ENCODE measurements at places on chromosomes 13 and 19. TPM values are rescaled to one million over a fixed set of nuclear protein-coding genes. Genes with fewer than 3 reads are reported as not detected.
A peak's percentile ranks its signal among the peaks of the same experiment; 100 is the strongest.

- no peaks in the 10 kb centered on the region for H3K36me3 ChIP-seq
- no peaks in the 10 kb centered on the region for H3K27me3 ChIP-seq
- DNase-seq, result peak; percentile 22
These were observed 7.4 kb downstream of the SHFL start for GRCh38 chr19:10093295-10094186.

DNA sequence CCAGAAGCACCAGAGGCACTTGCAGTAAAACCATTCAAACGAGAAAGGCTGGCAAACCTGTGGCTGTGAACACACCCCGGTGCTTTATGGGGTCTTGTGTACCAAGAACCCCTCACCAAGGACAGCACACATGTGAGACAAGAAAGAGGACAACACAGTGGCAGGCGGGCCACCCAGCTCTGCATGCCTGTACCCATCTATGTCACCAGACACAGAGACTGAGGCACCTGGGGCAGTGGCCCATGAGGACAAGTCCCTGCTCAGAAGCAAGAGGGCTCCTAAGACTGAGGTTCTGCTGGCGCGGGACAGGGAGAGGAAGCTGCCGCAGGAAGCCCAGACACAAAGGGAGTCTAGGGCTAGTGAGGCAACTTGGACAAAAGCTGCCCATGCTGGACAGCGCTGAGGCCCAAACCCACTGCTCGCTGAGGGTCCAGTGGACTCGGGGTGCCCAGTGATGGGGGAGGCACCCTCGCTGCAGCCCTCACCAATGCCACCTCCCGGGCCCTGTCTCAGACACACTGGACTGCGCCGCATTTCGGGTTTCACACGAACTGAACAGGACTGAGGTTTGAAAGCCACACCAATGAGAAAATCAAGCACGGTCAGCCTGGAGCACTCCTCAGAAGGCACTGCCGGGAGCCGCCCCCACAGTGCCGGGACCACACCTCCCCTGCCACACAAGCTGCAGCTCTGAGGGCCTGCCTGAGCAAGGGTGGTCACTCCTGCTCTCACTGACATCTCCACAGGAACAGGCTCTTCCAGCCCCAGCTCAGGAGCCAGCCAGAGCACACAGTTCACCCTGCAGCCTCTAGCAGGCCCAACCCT, 232.7 kb downstream of the TUBA3C start:
- DNase-seq, result no peak
- H3K4me3 ChIP-seq, result no peak overlapping the region
- H3K4me1 ChIP-seq, result no peaks in the 10 kb centered on the region
- H3K27ac ChIP-seq, result no peak overlapping the region
- H3K27me3 ChIP-seq, result 0 out of 2 replicates have a peak, but pooled peaks cover 3% of the 10 kb centered on the region

DNA sequence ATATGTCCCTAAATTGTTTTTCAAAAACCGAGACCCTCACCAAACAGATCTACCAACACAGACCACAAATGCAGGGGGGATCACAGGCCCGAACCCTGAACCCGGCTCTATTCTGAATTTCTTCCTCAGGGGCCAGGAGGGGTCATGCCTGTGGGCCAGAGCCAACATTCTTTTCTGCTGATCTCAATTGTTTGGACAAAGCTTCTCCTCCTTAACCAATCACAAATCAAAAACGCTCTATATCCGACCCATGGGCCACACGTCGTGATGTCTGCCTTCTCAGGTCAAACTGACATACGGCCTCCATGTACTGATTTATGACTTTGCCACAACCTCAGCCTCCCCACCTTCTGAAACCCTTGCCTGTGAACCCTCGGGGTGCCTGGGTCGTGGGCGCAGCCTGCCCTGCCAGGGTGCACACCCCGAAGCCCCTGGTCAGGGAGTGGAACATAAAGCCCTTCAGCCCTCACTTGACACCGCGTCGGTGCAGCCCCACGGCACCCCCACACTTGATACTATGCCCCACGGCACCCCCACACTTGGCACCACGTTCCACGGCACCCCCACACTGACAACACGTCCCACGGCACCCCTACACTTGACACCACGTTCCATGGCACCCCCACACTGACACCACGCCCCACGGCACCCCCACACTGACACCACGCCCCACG, 58.4 kb upstream of the C13orf46 start:
- no peak for DNase-seq
- no peaks in the 10 kb centered on the region for H3K27me3 ChIP-seq
- no peaks in the 10 kb centered on the region for H3K4me1 ChIP-seq
- no peak overlapping the region for H3K27ac ChIP-seq
- H3K36me3 ChIP-seq, result no peaks in the 10 kb centered on the region
- H3K4me3 ChIP-seq, result no peak overlapping the region

- peaks cover 2% of the 10 kb centered on the region for H3K4me1 ChIP-seq
- H3K27me3 ChIP-seq, result peaks cover 17% of the 10 kb centered on the region
- peak; percentile 28 for DNase-seq
These were observed 204.7 kb downstream of the FGF14 start for GRCh38 chr13:102197193-102197592.

GRCh38 chr19:44566984-44567383, 37.5 kb upstream of the CEACAM20 start:
- H3K27me3 ChIP-seq, result peaks cover 30% of the 10 kb centered on the region
- no peaks in the 10 kb centered on the region for H3K4me1 ChIP-seq
- no peaks in the 10 kb centered on the region for H3K36me3 ChIP-seq

DNA sequence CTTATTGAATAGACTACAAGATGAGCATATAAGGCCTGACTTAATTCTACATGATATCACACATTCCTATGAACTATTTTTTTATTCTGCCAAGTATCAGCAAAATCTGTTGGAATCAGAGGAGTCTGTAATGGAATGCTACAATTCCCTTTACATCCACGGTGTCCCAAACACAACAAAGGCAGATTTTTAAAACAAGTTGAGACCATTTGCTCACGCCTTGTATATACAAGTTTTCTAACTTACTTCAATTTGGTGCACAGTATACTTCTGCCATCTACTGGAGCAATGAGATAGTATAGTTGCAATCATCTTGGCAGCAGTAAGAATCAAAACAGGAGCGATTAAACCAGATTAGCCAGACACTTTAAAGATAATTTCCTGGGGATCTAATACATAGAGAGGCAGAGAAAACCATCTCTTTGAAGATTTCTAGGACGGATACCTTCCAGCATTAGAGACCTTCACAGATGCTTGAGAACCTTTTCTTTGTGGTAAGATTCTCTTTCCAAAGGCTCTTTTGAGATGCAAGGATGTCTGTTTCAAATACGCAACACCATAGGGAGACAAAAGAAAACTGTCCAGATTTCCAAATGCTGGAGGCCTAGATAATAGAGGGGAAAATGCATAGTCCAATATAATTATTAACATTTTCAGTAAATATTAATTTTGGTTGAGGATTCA, 302.0 kb upstream of the MIR17HG start:
- H3K27me3 ChIP-seq, result no peaks in the 10 kb centered on the region
- H3K36me3 ChIP-seq, result no peaks in the 10 kb centered on the region
- no peaks in the 10 kb centered on the region for H3K4me1 ChIP-seq
- no peak overlapping the region for H3K27ac ChIP-seq
- peak; percentile 33 for DNase-seq

GRCh38 chr13:98327371-98328270, 150.6 kb upstream of the RNF113B start:
- H3K27me3 ChIP-seq, result no peaks in the 10 kb centered on the region
- no peaks in the 10 kb centered on the region for H3K36me3 ChIP-seq
- no peak overlapping the region for H3K27ac ChIP-seq

DNA sequence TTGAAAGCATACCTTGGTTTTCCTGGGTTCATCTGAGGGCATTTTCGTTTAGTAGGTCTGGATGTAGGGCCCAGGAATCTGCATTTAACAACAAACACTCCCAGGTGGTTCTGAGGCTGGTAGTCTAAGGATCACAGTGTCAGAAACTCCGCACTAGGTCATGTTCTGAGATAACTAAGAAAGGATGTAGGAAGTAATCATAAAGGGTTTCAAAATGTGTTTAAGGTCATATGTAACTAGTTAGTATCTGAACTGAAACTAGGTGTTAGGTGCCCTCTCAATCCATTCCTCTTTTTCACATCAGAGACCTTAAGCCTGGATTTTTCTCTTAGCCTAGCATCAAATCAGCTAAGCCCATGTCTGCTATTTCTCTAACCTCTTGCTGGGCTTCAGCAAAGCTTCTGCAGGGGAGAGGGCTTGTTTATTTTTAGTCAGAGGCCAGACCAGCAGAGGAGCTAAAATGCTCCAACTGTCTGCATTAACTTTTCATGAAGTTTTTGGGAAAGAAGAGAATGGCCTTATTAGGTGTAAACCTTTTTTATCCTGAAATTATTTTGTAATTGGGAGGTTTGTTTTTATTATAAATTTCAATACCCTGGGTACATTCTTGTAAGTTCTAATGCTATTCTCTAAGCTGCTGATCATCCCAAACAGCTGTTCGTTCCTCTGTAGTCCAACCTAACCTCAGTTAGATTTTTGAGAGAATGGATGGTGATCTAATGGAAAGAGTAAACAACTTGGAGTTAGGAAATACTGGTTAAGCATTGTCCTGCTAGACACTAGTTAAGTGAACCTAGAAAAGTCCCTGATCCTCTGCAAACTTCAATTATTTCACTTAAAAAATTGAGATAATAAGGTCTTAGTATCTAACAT, 262.8 kb upstream of the RFC3 start:
- no peaks in the 10 kb centered on the region for H3K4me1 ChIP-seq
- no peak overlapping the region for H3K4me3 ChIP-seq
- DNase-seq, result peak; percentile 21
- H3K27me3 ChIP-seq, result no peaks in the 10 kb centered on the region

DNA sequence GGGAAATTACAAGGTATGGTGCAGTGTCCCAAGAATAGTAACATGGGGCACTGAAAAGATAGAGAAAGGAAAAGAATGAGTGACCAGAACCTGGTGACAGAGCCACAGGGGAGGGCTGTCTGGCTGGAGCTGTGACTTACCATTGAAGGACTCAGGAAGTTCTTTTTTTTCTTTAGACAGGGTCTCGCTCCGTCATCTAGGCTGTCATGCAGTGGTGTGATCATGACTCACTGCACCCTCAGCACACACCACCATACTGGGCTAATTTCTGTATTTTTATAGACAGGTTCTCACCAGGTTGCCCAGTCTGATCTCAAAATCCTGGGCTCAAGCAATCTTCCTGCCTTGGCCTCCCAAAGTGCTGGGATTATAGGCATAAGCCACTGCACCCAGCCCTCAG, 8.8 kb upstream of the CPB2 start:
- no peak overlapping the region for H3K4me3 ChIP-seq
- no peaks in the 10 kb centered on the region for H3K36me3 ChIP-seq
- DNase-seq, result peak; percentile 33
- no peaks in the 10 kb centered on the region for H3K27me3 ChIP-seq
- no peak overlapping the region for H3K27ac ChIP-seq
- no peaks in the 10 kb centered on the region for H3K4me1 ChIP-seq

DNA sequence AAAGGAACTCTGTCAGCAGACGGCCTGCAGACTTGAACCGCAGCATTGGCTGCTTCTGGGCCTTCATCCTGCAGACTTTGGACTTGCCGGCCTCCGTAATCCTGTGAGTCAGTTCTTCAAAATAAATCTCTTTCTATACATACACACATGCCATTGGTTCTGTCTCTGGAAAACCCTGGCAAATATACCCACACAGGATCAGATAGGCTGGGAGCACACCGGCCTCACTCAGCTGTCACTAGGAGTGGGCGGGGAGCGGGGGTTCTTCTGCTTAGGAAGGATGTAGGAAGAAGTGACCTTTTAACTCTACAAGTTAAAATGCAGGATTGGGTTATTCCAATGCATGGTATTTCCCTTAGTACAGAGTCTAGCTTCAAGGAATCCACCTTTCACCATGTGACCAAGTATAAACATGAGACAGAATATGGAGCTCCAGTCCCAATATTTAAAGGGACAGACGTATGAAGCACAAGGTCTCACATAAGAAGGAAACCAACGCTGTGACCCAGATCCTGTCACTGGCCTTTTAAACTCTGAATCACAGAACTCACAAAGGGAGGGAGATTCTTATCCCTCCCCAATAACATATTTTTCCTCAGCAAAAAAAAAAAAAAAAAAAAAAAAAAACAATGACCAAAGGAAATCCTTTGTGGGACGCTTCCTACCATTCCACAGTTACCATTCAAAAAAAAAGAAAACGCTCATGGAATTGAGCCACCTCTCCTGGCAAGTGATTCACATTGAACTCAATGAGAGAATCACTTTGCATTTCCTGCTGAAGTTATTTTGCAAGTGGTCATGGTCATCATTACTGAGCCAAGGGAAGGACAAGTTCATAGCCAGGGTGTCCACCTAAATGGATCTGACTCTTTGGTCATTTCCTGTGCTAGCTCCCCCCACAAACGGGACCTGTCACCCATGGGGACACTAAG, 352.9 kb downstream of the FOXO1 start:
- DNase-seq, result no peak
- no peaks in the 10 kb centered on the region for H3K36me3 ChIP-seq
- H3K4me1 ChIP-seq, result no peaks in the 10 kb centered on the region
- H3K27me3 ChIP-seq, result no peaks in the 10 kb centered on the region
- H3K27ac ChIP-seq, result no peak overlapping the region

- H3K27me3 ChIP-seq, result peaks cover 15% of the 10 kb centered on the region
- no peak overlapping the region for H3K27ac ChIP-seq
- DNase-seq, result peak; percentile 41
- peak overlapping the region; percentile 66 for H3K4me3 ChIP-seq
- no peaks in the 10 kb centered on the region for H3K4me1 ChIP-seq
These were observed 569 bp upstream of the MCF2L start for GRCh38 chr13:112968380-112968909.

- no peak for DNase-seq
- no peaks in the 10 kb centered on the region for H3K4me1 ChIP-seq
These were observed 63.7 kb downstream of the UBL3 start for GRCh38 chr13:29786698-29787097.

GRCh38 chr19:50626011-50626410, 13.7 kb downstream of the SYT3 start:
- DNase-seq, result no peak
- no peak overlapping the region for H3K27ac ChIP-seq
- no peaks in the 10 kb centered on the region for H3K36me3 ChIP-seq
- H3K27me3 ChIP-seq, result no peaks in the 10 kb centered on the region
- H3K4me3 ChIP-seq, result no peak overlapping the region

DNA sequence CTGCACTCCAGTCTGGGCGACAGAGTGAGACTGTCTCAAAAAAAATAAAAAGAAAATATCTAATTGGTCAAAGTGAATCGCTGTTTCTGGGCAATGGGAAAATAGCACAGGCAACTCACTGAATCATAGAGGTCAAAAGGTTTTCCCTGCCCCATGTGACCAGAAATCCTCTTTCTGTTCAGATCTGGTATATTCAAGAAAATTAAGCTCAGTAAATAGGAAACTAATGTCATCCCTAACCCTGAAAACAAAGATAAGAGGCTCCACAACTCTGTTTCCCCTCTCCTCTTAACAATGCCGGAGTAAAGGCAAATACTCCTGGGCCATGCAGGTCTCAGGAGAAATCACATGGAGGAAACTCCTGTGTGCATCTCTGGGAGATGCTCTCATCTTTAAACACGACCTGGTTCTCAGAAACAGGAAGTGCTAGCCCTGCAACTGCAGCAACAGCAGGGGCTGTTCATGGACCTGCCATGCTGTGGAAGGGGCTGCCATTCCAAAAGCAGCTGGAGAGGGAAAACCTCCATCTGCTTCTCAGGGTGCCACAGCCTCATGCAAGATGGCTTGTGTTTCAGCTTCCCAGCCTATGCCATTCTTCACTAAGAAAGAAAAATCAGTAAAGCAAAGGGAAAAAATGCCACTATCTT, 47.5 kb upstream of the SLC7A9 start:
- no peak overlapping the region for H3K4me3 ChIP-seq
- no peaks in the 10 kb centered on the region for H3K27me3 ChIP-seq
- DNase-seq, result no peak
- no peaks in the 10 kb centered on the region for H3K36me3 ChIP-seq
- H3K4me1 ChIP-seq, result no peaks in the 10 kb centered on the region

SRRM5 gene
- total RNA-seq, result 0.11 TPM

RASIP1 gene
- total RNA-seq, result 0.40 TPM

EBI3 gene
- not detected for total RNA-seq

TEKTIP1 gene
- not detected for total RNA-seq

LGALS14 gene
- total RNA-seq, result not detected

OLFM2 gene
- 1.7 TPM for total RNA-seq

NECTIN2 gene
- 71.6 TPM for total RNA-seq

C19orf81 gene
- total RNA-seq, result 5.7 TPM

CKM gene
- total RNA-seq, result not detected

CBLC gene
- total RNA-seq, result 26.4 TPM
